CD4-positive, CD25-positive, alpha-beta regulatory T cell (primary cell): ENCODE measurements at places on chromosomes 11 and 22. TPM values are rescaled to one million over a fixed set of nuclear protein-coding genes. Genes with fewer than 3 reads are reported as not detected.
A peak's percentile ranks its signal among the peaks of the same experiment; 100 is the strongest.

The MIOX gene
- not detected for polyA plus RNA-seq

The LSP1 gene
- 514 TPM for polyA plus RNA-seq

The POU2AF1 gene
- 3.8 TPM for polyA plus RNA-seq

DNA sequence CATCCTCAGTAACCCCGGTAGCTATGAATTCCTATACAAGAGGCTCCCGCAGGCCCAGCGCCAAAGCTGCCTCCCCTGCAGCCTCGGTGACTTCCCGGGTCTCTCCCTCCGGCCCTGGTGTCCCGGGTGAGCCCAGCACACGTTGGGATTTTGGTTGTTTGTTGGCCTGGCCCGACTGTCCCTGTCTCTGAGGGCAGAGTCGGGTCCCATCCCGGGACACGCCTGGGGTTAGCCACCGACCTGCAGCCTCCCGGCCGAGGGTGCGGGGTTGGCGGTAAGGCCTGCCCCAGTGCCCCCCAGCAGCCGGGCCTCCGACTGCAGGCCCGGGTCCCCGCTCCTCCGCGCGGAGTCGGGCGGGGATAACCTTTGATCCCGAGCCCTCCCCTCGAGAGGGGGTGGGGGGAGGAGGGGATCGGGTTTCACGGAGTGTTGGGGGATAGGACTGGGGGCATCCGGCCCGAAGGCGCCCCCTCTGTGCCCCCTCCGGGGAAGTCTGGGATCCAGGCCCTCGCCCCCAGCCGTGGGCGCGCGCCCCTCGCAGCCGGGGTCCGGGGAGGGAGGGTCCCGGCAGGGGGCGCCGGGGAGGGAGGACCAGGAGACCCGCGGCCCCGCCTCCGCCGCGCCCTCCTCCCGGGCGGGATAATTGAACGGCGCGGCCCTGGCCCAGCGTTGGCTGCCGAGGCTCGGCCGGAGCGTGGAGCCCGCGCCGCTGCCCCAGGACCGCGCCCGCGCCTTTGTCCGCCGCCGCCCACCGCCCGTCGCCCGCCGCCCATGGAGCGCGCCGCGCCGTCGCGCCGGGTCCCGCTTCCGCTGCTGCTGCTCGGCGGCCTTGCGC, at the start of gene FBLN1:
TSS of gene FBLN1 (plus strand) at position 669 of the 835 bp plus-strand sequence. CDS start at position 772, 103 bp downstream.
- DNase-seq, result no peak

DNA sequence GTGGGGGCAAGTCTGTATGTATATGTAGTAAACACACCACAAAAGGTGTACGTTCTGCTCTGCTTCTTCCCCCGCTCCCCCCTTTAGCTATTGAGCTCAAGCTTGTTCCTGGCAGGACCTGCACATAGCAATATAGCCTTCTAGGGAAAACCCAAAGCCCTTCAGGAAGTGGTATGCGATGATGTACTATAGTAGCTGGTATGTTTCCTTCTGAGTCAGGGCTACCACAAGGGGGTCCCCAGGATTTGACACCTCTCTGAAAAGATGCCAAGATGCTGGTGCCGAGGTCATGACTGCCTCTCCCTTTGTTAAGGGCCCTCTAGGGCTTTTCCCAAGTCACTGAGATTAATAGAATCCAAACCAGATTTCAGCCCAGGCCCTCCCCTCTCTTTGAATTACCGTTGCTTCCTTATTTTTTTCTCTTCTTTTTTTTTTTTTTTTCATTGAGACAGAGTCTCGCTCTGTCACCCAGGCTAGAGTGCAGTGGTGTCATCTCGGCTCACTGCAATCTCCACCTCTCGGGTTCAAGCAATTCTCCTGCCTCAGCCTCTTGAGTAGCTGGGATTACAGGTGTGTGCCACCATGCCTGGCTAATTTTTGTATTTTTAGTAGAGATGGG, 268.4 kb downstream of the ETS1 start:
- DNase-seq, result peak; percentile 49

- DNase-seq, result no peak
Measured at GRCh38 chr11:70490208-70490607, 91.9 kb downstream of the CTTN start.

GRCh38 chr11:64765851-64766665, 6.3 kb upstream of the PYGM start:
- DNase-seq, result no peak

- DNase-seq, result no peak
Measured at GRCh38 chr11:129457321-129457720, 81.7 kb downstream of the BARX2 start.
